PC-9 (cell line): ENCODE measurements at places on chromosomes 6 and 20.

DNA sequence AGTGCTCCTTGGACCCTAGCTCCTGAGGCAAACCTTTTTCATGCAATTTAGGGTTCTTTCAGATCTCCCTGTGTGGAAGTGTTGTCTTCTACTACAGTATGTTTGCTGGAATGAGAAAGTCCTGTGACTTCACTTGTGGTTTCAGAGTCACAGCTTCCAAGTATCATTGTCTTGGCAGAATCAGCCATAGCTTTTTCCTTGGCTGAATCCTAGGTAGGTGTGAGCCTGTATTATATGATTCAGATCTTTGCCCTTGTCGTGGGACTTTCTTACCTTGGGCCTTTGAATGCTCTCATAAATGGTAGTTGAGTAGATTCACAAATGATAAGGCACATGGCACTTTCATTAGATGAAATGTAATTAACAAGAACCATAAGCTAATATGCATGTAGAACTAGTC is 16.5 kb downstream of the CARMIL1 start:
- no peak for DNase-seq

DNA sequence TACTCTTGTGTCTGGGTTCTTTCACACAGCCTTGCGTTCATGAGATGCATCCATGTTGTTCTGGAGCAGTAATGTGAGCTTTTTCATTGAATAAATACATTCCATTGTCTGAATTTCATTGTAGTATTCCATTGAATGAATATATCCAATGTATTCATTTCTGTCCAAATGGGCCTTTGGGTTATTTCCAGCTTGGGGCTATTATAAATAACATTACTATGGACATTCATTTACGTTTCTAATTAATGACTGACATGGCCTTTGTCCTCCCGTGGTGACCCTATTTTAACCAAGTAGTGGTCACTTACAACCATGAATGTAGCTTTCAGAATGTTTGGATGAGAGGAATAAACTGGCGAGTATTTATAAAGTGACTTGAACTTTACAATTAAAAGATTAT is 30.1 kb upstream of the NAA20 start:
- DNase-seq, result no peak

- peak; percentile 89 for DNase-seq
Observed at GRCh38 chr6:25175196-25175595, 104.0 kb upstream of the CARMIL1 start.

GRCh38 chr6:35647400-35647799 is 41.3 kb downstream of the FKBP5 start:
- no peak for DNase-seq

DNA sequence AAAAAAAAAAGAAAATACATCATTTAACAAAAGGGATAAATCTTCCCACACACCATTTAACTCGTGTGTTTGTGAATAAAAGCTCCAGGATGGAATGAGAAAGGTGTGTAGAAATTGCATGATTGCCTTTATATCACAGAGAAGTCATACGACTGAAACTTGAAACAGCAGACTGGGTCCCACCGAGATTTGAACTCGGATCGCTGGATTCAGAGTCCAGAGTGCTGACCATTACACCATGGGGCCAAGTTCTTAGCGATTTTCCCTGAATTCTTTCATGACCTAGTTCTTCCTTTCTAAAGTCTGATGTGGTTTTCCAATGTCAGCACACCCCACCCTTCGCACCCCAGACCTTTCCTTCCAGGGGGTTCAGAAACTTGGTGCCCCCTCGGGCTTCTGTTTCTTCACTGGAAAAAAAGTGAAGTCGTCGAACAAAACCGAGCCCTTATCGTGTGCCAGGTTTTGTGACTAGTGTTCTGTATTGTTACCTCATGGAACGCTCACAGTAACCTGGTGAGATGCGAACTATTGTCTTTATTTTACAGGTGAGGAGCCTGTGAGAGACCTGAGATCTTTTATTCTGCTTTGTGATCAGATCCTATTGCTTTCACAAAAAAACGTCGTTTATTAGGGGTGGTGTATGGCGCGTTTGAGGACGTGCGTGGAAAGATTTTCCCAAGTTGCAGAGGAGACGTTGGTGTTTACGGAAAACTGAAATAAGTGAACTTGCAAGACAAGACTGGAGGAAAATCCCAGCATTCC is 120.8 kb downstream of the OR2B2 start:
- peak; percentile 62 for DNase-seq
